Stimulated activated CD4-positive, alpha-beta T cell treated with anti-CD3 and anti-CD28 coated beads, Interleukin-1b, Interleukin-23, amount 100 ng/mL, for 24 hours (primary cell): ENCODE measurements at places on chromosomes 13 and 19.

DNA sequence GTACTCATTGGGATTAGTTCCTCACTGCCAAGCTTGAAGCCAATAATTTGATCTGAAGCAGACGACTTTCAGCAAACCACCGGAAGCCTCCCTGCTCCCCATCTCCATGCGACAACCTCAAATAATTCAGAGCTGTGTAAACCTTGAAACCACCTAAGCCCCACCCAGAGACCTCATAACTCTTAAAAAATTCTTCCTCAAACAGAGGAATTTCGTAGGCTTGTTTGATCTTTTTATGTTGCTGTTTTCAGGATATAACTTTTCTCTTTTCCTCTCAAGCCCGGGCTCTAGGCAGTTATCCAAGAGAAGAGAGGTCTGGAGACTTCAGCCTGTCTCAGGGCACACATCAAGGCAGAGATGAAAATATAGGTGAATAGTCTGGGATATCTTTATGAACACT lies 311.6 kb downstream of the KCNRG start:
- no peak for DNase-seq

DNA sequence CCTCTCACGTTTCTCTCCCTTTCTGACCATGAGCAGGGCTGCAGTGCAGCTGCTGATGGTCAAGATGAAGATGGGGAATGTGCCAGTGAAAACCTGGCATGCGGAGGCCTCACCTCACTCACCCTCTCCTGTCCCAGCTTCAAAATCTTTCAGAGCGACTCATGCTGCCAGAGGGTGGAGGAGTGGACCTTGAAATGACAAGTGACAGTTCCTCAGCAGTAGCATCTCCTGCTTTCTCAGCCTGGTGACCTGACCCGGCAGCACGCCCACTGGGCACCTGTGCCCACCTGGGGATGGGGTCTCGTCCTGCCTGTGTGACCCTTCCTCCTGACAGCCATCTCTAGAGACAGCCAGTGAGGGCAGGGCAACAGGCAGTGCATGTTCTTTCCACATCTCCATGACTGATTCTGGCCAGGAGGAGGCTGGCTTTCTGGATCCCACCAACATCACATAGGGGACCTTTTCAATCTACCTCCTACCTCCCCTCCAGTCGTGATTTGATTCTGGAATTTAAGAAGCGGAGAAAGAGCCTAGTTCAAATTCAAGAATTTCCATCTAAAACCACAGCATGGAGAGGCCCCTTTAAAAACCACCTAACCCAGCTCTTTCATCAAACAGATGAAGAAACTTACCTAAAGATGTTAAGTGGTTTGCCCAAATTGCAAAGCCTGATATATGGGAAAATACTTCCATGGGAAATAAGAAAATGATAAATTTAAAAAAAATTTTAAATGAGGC lies 45.8 kb downstream of the RFX2 start:
- DNase-seq: no peak

DNA sequence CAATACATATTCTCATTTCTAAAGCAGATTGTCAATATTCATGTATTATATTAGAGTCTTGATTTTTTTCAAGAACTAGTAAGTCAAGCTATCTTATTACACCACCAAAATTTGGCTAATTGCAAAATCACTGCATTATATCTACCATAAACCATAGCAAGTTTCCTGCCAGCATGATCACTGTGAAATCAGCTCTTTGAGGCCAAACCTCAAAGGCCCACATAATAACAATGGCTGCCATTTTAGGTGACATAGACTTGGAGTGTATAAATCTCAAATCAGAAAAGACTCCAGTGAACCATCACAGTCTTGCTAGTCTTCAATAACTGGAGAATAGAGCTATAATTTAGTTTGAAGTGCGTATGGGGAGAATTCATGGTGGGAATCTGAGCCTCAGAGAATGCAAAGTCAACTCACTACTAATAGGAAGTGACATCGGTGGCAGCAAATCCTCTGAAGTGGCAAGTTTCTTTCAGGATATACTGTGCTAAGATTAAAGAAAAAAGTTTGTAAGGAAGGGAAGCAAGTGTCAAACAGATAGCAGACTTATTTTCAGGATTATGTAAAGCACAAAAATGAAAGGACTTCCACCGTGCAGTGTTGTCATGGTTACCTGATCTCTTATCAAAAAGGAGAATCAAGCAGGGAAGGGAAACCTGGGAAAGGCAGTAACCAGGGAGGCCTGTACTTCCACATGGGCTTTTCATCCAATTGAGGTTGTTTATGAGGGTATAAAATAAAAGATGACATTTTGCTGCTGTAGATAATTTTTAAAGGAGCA lies 117.4 kb upstream of the FNDC3A start:
- DNase-seq: no peak

GRCh38 chr13:37143911-37144310 lies 38.4 kb upstream of the CSNK1A1L start:
- no peak for DNase-seq

- no peak for DNase-seq
These were observed 3.4 kb upstream of the FCGBP start for GRCh38 chr19:39937787-39938186.

DNA sequence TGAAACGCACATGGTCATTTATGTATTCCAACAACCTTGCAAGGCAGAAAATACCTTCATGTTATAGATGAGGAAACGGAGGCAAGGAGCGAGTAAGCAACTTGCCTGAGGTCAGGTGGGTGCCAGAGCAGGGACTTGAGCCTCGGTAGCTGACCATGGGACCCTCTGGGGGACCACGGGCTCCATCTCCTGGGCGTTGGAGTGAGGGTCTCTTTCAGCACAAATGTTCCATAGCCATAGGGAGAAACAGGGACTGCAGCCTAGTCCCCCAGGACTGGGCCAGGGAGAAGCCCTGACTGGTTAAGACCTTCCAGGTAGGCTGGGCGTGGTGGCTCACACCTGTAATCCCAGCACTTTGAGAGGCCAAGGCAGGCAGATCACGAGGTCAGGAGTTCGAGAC lies 38.4 kb upstream of the ADGRE5 start:
- DNase-seq: no peak

DNA sequence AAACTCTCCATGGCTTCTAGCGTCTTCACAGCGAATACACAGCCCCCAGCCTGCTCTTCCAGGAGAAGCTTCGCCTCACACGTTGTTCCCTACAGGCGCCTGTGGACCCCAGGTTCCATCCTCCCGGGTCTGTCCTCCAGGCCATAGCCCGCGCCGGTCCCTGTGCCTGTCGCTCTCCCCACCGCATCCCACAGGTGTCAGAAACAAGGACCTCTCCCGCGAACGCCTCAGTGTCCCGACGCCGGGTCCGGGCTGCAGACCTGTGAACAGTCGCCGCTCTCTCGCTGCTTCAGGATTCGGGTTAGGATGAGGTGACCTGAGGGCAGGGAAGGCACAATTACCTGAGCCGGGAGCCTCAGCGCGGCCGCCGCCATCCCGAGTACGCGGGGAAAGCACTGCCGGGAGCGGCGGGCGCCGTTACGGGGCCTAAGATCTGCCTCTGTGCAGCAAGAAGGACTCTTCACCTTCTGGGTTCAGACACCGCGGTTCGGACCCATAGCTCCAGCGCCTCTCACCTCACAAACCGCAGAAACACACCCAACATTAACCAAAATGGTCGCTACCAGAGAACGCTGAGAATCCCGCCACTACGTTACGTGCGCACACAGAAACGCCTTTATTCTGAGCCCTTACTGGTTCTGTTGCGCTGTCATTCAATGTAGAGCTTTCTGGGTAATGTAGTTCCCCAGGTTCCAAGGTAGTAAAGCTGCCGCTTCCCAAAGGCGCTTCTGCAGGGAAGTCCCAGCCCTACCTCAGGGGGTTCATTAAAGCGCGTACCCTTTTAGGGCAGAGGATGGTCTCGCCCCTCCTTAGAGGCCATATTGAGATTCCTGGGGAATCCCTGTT lies at the start of gene ZNF418:
Gene ZNF418 (minus strand): TSS at position 583 of the 846 bp plus-strand sequence. CDS start 1,580 bp downstream, outside the sequence.
- DNase-seq: no peak

DNA sequence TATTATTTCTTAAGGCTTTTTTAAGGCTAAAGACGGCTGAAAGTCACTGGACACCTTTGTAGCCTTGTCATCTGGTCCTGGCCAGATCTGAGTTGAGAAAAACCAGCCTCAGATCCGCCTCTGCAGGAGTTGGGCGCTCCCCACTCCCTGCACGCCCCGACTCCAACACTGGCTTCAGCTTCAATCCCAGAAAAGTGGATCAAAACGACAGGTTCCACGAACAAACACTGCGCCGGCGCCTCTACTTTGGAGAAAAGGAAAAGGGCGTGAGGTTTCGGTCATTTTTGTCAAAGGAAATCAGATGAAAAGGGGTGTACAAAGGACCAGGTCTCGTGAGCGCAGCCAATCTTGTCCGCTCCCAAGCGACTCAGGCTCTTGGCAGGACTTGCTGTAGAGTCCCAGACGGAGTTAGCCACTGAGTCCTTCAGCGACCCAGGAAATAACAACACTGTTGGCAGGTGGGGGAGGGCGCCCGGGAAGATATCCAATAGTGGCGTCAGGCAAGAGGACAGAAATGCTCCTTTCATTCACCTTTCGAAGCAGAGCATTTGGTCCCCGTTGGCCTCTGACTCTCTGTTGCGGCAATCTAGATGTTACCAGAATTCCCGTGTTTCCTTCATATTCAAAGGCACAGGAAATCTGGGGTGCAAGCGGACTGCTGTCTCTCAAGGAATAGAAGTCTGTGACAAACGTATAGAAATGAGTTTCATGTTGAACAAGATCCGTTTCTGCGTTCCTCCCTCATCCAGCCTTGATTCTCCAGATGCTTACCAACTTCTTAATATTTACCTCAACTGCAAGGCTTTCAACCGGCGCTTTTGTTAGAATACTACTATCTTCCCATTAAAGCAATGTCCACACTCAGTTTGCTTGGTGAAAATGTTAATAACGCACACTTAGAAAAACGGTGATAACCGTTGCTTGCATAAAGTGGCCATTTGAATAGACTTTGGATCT lies 1.8 kb upstream of the CCNA1 start:
- no peak for DNase-seq

DNA sequence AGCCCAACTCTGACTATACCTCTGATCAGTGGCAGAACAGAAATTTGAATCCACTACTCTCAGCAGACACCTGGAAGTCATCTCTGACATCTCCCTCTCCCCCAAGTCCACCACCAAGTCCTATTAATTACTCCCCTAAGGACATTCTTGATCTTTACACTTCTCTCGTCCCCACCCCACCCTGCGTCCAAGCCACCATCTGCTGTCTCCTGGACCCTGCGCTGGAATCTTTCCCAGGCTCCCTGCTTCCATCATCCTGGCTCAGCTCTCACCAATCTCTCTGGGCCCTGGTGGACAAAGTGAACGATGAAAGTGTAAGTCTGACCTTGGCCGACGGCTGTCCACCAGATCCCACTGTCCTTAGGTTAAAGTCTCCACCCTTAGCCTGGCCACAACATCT lies 145.6 kb upstream of the GJB6 start:
- no peak for DNase-seq

- DNase-seq: no peak
These were observed 104.7 kb downstream of the GGACT start for GRCh38 chr13:100483841-100484381.

DNA sequence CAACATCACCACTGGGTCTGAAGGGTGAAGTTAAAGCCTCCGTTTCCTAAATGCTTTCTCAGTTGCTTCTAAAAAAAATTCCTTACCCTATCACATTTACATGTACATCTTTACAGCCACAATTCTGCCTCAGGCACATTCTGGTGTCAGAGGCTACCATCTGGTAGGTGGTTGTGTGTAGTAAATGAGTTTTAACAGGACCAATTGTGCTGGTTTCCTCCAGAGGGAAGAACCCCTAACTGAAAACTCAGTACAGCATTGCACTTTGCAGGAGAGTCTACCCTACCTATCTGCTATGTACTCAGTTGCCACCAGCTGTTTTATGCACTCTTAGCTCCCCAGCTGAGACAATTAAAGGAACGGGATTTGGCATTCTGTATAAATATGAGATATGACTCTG lies 1576.5 kb downstream of the PCDH9 start:
- DNase-seq: no peak
